ENCODE measurements at places on chromosomes 2 and 18.

DNA sequence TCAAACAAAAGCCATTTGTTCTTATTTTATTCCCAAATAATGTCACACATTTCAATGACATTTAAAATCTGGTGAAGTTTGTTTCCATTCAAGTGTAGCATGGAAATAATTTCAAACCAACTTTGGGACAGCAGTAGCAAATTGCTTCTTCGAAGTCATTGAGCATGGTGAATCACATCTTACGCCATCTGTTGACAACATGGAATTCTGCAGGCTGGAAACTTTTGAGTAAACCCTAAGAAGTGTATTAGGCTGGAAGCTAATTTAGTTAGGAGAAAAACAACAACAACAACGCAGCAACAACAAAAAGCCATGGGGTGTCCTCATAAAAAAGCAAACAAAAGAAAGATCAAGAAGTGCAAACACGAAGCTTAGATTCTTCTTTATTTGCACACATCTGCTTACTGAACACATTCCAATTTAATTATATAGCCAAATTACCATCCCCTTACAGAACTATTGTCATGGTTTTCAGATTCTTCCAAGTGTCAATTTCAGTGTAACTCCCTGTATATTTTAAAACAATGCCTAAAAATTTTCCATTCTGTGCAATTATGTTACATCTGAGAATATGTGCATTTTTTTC, 659.0 kb upstream of the CDH7 start:
- peak; percentile 20 for DNase-seq

DNA sequence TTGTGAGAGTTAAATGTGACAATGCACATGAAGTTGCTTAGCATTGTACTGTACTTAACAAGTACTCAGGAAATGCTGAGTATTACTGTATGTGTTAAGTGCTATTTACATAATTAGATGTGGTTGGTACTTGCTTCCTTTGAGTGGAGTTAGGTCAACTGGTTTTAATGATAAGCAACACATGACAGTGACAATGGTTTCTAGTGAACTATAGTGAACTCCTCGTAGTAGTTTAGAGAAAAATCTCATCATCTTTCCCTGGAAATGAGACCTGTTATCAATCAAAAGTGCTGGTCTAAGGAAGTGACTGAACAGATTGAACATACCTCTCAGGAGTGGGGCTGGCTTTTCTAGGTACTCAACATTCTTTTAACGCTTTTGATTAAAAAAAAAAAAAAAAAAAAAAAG, 29.2 kb upstream of the ZDBF2 start:
- DNase-seq: no peak

DNA sequence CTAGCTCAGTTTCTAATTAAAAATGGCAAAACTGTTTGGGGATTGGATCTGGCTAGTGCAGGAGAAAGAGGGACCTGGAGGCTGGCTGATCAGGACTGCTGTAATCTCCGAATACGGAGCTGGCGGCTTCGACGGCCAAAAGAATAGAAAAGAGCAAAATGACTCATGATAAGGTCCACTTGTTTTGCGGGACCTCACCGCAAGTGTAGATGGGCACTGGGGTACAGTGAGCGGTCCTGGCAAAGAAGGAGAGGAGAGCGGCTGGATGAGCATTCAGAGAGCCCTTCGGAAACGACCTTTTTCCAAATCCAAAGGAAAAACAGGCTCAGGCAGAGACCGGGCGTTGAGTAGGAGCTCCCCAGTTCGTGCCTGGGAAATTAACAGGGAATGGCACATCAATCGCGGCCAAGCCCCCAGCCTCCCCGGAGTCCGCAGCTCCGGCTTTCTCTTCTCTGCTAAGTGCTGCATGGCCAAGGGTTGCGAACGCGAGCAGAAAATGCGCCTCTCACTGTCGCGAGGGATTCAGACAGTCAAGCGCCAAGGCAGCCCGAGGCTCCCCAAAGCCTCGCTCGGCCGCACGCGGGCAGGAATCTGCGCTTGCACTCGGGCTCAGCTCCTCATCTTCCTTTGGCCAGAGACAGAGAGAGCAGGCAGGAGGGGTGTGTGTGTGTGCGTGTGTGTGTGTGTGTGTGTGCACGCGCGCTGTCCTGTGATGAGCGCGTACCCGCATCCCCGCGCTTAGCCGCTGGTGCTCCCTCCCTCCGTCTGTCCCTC, 1.8 kb downstream of the DCC start:
- peak; percentile 16 for DNase-seq

- no peak for DNase-seq
These were observed 25.6 kb downstream of the NFATC1 start for GRCh38 chr18:79421275-79421857.

GRCh38 chr2:134320930-134321329, 67.1 kb downstream of the MGAT5 start:
- DNase-seq: no peak

- no peak for DNase-seq
These were observed 12.3 kb upstream of the SIX3 start for GRCh38 chr2:44929159-44929734.

- DNase-seq: no peak
These were observed 7.0 kb downstream of the USP34 start for GRCh38 chr2:61463769-61464475.

DNA sequence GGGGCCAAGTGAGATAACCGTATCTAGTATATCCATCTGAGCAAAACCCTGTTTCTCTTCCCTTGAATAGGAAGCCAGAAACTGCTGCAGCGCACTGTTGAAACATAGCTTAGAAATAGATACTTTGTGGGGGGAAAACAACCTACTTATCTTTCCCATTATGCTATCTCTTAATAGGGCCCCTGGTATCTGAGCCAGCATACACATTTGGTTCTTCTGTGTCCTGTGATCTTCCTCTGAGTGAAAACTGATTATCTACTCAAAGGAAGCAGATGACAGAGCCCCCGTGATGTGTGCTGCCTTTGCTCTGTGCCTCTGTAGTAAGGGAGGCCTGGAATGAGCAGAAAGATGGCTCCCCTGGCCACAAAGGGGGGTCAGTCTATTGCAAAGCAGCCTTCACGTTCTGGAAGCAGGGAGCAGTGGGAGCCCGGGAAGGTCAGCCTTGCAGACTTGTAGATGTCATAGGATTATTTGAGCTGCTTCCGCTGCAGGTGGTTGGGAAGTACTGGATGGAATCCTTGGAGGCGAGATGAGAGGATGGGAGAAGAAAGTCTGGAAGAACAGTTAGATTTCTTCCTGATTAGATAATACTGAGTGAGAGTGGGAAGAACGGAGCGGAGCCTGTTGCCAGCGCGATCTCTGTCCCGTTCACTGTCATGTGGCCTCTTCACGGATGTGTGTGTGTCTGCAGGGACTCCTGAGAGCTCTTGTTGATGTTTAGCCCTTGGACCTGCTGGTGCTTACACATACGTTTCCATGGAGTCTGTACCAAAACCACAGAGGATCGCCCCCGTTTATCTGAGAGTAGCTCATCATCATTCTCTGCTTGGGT, 150.1 kb downstream of the AGAP1 start:
- no peak for DNase-seq

DNA sequence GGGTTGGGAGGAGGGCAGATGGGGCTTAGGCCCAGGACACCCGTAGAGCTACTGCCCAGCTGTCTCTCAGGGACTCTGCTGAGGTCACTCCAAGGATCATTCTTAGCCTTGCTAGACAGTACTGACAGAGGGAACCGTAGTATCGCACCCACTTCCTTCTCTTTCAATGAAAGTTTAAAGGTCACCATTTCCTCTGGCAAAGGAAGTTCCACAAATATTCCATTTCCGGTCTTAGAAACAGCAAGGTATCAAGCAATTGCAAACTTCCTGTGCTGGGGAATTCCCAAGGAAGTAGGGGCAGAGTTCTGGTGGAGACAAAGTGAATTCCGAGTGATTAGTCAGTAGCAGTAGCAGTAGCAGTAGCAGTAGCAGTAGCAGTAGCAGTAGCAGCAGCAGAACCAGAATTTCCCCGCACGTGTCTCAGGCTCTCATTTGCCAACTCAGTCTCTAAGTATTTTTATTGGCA, 24.7 kb downstream of the IL1B start:
- no peak for DNase-seq

DNA sequence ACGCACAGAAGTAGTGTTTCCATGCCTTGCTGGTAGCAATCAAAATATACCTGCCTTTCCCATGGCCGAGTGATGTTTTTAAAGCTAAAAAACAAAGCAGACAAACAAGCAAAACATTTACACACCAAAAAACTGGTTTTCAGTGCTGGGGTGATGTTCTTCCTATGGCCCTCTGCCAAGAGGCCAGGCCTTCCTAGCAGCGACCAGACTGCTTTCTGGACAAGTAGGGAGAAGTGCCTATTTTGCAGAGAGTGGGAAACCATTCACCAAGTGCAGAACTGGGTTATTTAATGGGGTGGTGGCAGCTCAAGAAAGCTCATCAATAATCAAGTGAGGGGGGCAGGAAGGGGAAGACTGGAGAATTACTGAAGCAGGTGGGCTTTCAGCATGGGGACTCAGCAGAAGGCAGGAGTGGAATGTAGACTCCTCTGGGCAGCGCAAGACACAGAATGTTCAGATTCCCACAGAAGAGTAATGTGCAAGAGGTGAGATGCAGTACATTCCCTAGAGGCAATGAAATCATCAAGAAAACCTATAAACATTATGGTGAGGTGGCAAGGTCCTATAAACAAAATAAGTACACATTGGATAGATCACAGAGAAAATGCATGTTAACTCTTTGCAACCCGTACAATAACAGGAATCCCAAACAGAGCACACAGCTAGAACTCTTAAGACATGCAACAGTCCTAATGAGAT, 44.0 kb downstream of the CPO start:
- DNase-seq: no peak

DNA sequence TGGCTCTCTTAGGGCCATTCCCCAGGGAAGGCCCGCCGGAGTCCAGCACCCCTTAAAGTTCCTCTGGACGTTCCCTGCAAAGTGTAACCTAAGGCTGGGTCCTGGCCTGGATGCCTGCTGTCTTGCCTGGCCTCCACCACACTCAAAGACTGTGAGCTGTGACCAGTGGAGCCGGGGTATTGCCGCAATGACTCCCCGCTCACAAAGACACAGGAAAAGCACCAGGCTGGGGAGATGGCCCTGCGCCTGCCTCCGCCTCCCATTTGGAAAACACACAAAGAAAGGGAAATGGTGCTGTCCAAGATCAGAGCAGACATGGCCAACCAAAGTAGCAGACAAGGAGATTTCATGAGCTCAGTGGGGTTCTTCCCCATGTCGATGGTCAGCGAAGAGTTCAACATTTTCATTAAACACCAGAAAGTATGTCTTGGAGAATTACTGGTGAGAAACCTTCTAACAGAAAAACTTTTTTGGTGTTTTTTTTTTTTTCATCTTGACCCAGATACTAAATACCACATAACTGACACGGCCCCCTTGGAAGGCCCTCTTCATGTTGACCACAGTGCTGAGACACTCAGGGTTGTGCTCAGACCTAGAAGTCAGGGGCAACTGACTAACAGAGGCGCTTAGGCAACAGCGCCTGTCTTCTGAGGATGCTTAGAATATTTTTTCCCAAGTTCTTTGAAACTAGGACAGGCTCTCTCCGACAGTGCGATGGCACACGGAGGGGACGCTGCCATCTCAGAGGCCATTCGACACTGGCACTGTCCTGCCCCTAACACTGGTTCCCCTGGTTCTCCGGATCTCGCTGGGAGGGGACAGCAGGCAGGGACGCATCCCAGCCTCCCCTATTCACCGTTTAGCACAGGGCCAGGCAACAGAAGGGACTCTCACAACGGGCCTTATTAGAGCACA, 226.4 kb upstream of the ID2 start:
- no peak for DNase-seq

GRCh38 chr18:39191058-39191457, 1625.5 kb upstream of the CELF4 start:
- DNase-seq: no peak
